Fibroblast of upper back skin (primary cell): ENCODE measurements at places on chromosomes 7 and 10.
A peak's percentile ranks its signal among the peaks of the same experiment; 100 is the strongest.

- DNase-seq: no peak
Observed at GRCh38 chr7:98276241-98276761, 5.2 kb upstream of the BRI3 start.

GRCh38 chr7:149621776-149622175 lies 124.2 kb upstream of the ZNF746 start:
- DNase-seq: no peak

DNA sequence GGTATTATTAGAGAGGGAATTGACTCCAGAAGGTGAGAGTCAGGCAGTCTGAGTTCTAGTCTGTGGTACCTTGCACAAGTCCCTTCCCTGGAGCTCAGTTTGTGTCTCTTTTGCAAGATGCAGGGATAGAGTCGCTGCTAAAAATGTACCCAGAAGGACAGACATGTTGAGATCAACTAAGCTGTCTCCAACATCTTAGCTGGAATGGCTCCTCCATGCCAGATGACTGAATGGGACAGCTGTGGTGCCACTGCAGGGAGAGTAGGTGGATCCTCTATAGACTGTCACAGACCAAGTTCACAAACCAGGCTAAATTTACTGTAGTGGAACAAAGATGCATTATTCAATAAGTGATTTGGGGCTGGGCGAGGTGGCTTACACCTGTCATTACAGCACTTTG lies 120.1 kb downstream of the NEURL1 start:
- DNase-seq: no peak

GRCh38 chr7:20270867-20271266 lies 53.7 kb upstream of the MACC1 start:
- no peak for DNase-seq

DNA sequence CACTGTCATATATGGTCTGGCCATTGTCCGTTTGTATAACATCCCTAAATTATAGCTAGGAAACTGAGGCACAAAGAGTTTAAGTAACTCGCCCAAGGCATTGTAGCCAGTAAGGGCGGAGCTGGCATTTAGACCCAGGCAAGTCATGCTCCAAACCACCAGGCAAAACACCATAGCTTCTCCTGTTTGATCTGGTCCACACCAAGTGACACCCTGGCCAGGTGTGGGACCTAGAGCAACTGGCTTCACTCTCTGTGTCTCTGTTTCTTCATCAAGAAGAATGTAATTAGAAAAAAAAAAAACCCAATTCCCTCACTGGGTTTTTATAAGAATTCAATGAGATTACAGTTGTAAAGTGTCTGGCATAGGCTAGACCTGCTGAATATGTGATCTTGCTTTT lies 85.2 kb upstream of the AOAH start:
- no peak for DNase-seq

DNA sequence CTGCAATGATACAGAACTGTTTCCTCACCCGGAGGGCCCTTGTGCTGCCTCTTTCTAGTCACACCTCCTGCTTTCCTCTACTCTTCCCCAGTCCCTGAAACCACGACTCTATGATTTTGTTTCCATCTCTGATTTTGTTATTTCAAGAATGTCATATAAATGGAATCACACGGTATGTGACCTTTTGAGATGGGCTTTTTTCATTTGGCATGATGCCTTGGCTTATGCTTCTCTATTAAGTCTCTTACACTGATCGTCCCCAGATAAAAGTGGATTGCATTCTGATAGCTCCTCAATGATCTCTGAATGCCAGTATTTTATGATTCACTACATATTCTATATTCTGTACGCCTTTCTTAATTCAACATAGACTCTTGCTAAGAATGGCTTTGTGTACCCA lies 78.2 kb downstream of the GALNT11 start:
- DNase-seq: no peak

DNA sequence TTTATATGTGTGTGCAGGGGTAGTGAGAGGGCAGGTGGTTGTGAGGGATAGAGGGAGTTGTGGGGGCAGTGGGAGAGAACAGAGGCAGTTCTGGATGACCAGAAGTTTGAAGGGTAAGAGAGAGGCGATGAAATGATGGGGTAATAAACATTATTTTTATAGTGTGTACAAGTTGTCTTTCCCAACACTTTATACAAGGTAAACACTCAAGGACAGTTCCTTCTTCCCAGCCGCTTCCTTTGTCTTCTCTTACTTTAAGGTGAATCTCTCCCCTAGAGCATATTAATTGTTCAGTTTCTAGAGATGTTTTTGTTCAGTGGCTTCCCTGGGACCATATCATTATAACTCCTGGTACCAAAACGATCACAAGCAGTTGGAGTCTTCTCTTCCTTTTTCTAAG lies 475.8 kb downstream of the PLXNA4 start:
- no peak for DNase-seq

DNA sequence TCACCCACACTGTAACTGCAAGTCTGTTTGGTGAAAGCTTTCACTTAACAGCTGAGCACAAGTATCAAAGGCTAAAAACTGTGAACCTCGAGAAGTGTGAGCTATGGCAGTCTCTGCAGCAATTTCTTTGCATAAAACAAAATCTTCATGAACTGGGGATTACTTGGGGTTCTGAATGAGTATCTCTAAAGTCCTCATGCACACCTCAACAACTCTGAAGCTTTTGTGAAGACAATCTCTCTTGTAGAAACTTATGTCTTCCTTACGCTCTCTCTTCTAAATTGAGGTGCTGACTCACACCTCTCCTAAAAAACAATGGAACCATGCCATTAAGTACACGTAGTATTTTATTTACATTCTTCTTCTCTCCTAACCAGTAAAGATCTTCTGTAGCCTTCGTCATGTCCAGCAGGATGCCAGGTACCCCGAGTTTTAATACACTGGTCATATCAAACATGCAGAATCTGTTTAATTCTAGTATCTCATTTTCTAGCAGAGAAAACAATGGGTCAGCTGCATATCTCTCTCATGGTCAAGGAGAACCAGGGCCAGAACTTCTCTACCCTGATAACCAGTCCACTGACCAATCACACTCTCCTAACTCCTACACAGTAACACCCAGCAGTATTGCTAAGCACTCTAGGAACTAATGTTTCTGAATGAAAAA lies 76.9 kb downstream of the UBE2H start:
- DNase-seq: peak; percentile 40

DNA sequence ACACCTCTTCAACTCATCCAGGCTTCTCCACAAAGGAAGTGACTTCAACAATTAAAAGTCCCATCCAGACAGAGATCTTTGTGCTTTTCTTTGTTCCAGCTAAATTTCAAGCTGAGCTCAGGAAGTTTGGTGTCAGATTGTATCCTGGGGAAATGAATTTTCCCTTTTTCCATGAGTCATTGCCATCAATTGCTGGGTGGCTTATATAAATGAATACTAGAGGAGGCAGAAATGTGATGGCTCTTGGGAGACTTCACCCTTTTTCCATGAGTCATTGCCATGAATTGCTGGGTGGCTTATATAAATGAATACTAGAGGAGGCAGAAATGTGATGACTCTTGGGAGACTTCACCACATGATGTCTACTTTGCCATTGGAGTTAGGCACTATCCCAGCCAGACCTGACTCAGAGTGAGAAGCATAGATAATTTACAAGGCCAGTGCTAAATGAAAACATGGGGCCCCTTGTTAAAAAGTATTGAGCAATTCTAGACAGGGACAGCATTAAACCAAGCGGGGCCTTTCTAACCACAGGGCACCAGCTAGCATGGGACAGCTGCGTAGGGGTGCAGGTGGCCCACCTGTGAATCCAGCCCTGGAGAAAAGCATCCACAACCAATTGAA lies 339.2 kb upstream of the PODXL start:
- peak; percentile 99 for DNase-seq

GRCh38 chr10:44832595-44833390 lies 78.3 kb upstream of the TMEM72 start:
- DNase-seq: no peak

- no peak for DNase-seq
Observed at GRCh38 chr10:22344249-22344648, 1.0 kb upstream of the SPAG6 start.

GRCh38 chr10:132306864-132307751 lies 642 bp downstream of the STK32C start:
- no peak for DNase-seq

GRCh38 chr7:83142365-83142764 lies 20.3 kb downstream of the PCLO start:
- DNase-seq: no peak

GRCh38 chr10:87860816-87861403 lies 2.4 kb downstream of the KLLN start:
- no peak for DNase-seq

- no peak for DNase-seq
Observed at GRCh38 chr10:51599647-51600046, 99.7 kb downstream of the CSTF2T start.

DNA sequence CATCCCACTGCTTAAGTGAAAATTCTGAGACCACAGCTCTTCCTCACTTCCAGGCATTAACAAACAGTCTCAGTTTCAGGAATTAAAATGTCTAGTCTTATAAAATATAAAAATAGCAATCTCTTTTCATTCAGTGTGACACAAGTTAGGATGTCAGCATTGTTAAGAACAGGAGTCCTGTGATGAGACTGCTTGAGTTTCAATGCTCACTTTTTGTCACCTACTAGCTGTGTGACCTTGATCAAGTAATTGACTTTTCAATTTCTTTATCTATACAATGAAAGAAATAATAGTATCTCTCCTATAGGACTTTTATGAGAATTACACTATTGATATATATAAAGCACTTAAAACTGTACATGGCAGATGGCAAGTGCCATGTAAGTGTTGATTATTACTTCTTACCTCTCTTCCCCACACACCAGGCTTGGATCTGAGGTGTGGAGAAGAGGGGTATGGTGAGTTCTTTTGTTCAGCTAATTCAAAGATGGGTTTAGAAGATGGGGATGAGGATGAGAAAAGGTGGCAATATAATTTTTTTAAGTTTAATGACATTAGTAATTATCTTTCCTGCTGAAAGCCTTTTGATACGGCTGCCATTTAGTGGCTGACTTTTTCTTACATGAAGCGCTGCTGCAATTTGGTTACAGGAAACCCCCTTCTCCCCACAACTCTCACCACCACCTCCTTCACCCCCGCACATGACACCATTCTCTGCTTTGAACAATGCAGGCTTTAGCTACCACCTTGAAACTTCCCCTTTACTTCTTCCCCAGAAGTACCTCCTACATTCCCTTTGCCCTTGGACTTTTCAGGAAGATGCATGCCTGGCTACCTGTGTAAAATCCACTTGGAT lies 20.8 kb upstream of the HYAL4 start:
- DNase-seq: no peak

GRCh38 chr10:97553575-97554031 lies 19.0 kb upstream of the ANKRD2 start:
- DNase-seq: peak; percentile 67

DNA sequence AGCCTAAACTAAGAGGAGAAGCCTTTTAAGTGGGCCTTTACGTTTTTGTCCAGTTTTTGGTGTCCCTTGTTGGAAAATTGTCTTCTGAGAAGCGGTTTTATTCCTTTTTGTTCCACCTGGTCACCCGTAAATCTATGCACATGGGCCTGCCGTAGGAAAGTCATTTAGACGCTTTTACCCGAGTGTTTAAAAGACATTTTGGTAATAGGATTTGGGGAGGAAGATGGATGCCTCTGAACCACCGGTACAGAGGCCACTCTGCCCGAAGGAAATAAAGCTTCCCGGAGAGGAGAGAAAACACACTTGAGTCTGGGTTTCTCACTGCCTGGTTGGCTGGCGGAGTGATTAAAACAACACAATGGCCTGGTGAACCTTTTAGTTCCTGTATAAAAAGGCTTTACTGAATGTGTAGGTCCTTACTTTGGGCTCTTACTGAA lies 760 bp downstream of the THNSL1 start:
- DNase-seq: peak; percentile 10

GRCh38 chr7:98733036-98733435 lies 116.0 kb downstream of the NPTX2 start:
- peak; percentile 4 for DNase-seq

- peak; percentile 82 for DNase-seq
Observed at GRCh38 chr10:70578371-70578947, 24.1 kb downstream of the PRF1 start.

DNA sequence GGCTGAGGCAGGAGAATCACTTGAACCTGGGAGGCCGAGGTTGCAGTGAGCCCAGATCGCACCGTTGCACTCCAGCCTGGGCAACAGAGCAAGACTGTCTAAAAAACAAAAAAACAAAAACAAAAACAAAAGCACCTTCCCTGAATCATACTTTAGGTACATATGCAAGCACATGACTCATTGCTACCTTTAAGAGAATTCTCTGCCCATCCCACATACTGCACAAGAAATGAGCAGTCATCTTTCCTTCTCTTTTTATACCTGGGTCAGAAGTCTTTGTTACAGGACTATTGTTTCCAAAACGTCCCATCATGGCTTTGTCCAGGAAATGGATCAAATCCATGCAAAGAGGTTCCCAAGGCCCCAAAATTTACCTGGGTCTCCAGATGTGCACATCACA lies 21.5 kb upstream of the AKR1B10 start:
- DNase-seq: no peak

DNA sequence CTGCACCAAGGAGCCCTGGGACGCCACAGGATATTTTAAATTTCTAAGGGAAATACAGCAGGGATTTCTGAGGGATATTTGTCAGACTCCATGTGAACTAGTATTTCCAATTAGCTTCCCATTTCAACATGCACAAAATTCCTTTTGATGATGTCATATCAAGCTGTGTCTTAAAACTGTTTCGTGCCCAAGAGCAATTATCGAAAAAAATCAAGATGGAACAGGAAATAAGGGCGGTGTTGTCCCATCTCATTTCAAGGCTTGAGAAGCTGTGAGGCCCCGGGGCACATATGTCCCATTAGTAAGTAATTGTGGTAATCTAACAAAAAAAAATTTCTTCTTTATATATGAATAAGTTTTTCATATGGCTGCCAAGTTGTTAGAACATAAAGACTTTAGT lies 47.4 kb downstream of the PPP1R17 start:
- DNase-seq: peak; percentile 6

GRCh38 chr10:60555700-60556099 lies 166.0 kb upstream of the ANK3 start:
- DNase-seq: no peak

DNA sequence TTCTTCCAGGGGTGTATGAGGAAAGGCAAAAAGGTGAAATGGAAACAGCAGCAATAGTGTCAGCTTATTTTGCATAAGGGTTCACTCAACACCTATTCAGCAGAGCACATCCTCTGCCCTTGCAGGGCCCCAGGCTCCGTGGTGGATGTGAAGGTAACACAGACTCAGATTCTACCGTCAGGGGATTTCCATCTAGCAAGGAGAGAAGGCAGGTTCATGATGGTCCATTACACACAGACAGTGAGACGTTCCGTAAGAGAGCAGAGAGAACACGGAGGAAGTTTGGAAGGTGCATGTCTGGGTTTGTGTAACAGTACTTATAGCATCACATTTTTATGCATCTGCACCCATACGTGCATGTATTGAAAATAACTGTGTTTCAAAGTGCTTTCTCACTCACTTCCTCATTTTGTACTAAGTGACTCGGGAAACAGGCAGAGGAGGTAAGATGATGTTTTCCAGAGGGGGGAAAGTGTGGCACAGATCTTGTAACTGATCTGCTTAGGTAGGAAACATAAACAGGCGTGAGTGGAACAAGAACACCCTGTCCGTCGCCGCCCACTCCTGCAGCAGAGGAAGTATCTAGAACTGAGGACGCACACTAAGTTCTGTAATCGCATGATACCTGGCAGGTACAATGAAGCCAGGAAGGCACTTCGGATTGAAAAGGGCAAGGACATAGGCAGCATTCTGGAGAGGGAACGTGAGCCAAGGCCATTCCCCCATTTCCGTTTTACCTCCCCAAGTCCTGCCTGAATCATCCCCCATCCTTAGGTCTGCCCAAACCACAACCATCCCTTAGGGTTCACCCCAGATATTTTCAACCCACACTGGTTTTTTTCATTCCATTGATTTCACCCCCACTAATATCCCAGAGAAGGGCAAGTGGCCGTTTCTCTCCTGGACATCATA lies 1.0 kb upstream of the ENO4 start:
- peak; percentile 62 for DNase-seq

- DNase-seq: no peak
Observed at GRCh38 chr7:32279500-32279899, 209.3 kb upstream of the PDE1C start.
